ENCODE measurements at places on chromosomes 6 and 20.

GRCh38 chr20:52438326-52438963 is 246.9 kb upstream of the ZFP64 start:
- DNase-seq, result no peak

DNA sequence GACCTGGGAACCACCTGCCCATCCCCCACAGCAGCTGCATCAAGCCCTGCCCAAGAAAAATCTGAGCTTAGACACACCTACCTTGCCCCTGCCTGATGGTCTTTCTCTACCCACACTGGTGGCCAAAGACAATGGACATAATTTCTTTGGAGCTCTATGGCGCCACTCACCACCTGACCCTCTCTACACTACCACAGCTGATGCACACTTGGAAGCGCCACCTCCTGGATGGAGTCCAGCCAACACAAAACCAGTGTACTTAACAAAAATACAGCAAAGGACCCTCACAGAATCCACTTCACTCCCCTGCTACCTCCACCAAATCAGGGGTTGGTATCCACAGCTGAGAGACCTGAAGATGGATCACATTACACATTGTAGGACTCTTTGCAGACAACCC is 39.7 kb upstream of the CLVS2 start:
- no peak for DNase-seq

DNA sequence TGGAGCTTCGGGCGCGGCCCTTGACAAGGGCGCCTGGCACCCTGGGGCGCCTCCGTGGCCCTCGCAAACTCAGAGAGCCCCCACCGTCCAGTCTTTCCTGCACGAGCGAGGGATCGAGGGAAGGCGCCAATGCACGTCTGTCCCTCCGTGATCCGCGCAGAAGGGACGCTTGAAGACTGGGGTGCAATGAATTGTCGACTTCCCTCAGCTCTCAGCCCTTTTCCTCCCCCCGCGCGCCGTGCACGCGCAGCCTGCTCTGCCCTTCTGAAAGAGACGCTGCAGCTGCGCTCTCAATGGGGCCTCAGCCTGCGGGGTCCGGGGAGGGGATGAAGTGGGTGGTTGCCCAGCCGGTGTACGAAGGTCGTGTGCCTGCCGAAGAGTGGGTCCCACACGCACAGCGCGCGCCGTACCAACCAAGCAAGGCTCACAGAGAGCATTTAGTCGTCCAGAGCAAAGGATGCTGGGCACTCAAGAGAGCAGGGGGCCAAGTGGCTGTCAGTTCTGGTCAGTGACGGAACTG is 5.5 kb upstream of the SOX4 start:
- DNase-seq, result peak; percentile 67

DNA sequence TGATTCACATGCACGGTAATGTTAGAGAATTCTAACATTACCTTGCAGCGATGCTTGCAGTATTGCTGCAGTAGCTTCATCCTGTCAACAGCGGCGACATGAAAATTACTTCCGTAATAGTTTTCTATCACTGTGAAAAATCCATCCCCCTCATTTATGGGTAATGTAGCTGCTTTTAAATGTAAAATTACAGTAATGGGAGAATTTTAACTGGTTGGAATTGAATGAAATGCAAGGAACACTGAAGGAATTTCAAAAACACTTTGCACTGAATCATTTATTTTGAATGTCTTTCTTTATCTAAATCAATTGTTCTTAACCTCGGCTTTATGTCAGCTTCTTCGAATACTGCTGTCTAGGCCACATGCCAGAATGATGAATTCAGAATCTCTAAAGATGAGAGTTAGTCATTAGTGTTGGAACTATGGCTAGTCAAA is 102.4 kb upstream of the HIVEP1 start:
- DNase-seq, result no peak

DNA sequence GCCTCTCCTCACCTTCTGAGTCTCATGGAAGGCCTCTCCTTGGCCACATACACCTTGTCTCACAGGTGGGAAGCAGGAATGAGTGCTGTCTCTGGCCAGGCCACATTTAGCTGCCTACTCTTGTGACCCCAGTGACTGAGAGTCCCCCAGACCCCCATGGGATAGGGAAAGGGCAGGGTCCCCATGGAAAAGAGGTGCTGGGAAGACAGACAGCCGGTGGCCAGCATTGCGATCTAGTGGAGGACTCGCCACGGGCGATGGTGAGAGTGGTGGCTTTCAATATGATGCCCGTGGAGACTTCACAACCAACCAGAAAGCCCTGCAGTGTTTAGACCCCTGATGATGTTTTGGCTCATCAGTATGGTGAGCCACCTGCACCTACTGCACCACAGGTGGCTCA is 19.8 kb downstream of the MANBAL start:
- no peak for DNase-seq

GRCh38 chr6:151196555-151196954 is 43.2 kb upstream of the AKAP12 start:
- peak; percentile 39 for DNase-seq

- peak; percentile 61 for DNase-seq
These were observed 648 bp upstream of the RBBP8NL start for GRCh38 chr20:62428002-62428372.

DNA sequence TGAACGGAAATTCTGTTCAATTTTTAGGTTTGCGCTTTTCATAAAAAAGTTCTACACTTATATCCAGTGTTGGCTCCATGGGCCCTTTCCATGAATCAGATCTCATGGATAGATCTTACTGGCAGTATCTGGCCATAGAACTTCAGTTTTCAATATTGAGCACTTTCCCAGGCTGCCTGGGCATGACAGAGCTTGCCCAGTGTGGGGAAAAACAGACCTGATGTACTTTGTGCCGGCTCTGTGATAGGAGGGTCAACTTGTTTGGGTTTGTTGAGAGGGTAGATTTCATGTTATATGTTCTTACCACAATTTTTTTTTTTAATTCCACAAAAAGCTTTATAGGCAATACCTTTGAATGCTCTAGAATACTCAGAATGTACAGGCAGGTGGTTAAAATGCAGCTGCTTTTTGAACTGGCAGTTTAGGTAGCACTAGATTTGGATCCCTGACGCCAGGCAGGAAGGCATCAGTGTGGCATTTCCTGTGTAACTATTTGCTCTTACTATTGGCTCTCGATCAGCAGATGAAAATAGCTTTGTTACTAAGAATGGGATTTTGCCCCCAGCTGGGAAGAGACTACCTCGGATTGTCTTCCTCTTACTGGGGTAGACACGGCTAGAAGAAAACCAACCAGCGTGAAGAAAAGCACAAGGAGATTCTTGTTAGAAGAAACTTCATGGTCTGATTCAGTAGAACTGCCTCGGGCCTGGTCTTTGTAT is 404.9 kb upstream of the SOX4 start:
- no peak for DNase-seq

- no peak for DNase-seq
These were observed 622.3 kb upstream of the ARID1B start for GRCh38 chr6:156154896-156155295.

DNA sequence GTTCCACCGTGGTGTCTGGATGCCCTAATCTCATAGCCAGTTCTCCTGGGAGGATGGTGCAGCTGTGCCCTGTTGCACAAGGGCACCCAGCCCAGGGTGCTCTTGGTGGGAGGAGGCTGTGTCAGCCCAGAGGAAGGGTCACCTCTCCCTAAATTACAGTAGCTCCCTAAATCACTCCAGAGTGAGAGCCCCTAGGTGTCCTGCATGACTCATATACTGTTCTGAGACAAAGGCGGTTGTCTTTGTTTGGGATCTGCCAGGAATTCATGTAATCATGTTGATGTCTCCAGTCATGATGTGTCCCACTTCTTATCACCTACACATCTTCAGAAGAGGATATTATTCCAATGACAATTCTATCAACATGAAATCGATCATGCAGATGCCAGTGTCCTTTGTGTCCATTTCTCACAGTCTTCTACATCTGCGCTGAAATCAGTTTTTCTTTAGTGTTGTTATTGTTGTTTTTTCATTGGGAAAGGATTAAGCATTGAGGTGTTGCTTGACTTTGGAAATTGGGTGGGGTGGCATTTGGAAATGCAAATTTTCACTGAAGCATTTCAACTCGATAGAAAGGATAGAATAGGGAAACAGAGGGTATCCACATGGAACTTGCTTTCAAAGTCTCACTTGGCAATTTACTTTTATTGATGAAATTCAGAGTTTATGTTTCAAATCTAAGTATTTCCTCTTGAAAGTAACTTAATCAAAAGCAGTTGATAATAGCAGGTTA is 19.5 kb downstream of the PERP start:
- no peak for DNase-seq

- no peak for DNase-seq
These were observed 292.1 kb downstream of the SOX4 start for GRCh38 chr6:21885532-21886114.

DNA sequence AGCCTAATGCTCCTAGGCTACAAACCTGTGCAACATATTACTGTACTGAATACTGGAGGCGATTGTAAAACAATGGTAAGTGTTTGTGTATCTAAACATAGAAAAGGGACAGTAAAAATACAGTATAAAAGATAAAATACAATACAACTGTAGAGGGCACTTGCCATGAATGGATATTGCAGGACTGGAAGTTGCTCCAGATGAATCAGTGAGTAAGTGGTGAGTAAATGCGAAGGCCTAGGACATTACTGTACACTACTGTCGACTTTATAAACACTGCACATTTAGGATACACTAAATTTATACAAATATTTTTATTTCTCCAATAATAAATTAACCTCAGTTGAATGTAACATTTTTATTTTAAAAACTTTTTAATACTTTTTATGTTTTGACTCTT is 485.0 kb downstream of the MMUT start:
- DNase-seq, result no peak

DNA sequence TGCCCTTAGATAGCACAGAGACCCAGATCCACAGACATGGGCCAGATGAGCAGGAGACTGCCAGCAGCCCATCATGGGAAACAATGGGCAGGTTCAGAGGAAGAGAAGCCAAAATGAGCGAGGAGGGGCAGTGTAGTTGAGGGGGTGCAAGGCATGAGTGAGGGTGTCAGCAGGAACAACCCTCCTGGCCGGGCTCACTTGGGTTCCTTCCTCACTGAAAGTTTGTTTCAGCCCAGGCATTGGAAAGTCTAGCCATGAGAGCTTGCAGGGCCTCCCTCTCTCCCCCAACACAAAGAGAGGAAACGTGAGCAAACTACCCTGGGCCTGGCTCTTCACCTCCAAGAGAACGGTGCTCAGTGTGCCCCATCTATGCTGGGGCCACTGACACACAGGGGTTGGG is 48.0 kb downstream of the CDH26 start:
- no peak for DNase-seq

GRCh38 chr20:9918348-9918747 is 79.5 kb upstream of the PAK5 start:
- DNase-seq, result no peak

DNA sequence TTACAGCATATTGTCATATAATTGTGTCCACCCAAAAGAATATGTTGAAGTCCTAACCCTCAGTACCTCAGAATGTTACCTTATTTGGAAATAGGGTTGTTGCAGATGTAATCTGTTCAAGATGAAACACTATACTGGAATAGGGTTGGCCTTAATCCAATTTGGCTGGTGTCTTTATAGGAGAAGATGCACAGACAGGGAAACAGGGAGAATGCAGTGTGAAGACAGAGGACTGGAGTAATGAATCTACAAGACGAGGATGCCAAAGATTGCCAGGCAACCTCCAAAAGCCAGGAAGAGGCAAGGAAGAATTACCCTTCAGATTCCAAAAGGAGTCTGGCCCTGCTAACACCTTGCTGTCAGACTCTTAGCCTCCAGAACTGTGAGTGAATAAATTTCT is 482.9 kb downstream of the PTPRT start:
- DNase-seq, result no peak

DNA sequence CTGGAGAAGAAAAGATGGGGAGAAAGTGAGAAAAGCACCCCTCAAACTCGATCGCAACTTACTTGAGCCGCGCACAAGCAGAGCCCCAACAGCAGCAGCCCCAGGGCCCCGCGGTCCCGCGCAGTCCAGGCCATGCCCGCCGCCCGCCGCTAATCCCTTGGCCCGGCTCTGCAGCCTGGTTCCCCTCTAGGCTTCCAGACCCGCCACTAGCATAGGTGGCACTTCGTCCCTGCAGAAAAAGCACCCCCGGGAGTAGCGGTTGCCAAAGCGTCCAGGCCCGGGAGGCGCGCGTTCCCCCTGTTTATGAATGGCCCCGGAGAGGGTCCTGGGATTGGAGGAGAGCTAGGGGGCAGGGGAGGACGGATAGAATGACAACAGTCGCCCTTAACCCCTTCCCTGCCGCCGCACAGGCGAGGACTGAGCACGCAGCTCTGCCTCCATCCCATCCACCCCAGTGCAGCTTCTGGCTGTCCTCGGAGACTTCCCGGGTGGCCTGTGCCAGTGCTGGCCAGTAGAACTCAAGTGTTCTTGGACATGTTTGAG is 19.9 kb downstream of the COL9A1 start:
- DNase-seq, result no peak

GRCh38 chr20:4681991-4682401 is 39.7 kb upstream of the PRND start:
- DNase-seq, result no peak

DNA sequence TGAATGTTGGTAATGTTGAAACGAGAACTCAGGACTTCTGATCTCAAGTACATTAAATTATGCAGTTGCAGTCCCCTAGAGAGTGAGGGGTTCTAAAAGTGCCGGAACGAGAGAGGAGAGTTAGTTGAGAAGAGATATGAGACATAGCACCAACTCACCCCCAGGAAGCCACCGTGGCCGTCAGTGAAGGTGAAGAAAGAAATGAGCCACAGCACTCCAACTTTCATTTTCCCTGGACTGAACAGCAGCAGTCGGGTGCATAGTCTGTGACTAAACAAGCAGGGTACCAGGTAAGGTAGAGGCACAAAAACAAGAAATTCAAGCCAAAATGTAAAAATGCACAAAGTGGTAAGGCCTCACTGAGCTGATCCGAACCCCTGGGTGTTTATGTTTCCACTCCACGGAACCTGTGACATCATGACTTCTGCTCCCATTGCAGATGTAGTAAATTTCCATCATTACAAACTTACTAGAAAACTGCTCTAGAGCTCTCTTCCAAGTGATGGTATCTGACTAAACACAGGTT is 13.2 kb downstream of the ADGRF1 start:
- no peak for DNase-seq

DNA sequence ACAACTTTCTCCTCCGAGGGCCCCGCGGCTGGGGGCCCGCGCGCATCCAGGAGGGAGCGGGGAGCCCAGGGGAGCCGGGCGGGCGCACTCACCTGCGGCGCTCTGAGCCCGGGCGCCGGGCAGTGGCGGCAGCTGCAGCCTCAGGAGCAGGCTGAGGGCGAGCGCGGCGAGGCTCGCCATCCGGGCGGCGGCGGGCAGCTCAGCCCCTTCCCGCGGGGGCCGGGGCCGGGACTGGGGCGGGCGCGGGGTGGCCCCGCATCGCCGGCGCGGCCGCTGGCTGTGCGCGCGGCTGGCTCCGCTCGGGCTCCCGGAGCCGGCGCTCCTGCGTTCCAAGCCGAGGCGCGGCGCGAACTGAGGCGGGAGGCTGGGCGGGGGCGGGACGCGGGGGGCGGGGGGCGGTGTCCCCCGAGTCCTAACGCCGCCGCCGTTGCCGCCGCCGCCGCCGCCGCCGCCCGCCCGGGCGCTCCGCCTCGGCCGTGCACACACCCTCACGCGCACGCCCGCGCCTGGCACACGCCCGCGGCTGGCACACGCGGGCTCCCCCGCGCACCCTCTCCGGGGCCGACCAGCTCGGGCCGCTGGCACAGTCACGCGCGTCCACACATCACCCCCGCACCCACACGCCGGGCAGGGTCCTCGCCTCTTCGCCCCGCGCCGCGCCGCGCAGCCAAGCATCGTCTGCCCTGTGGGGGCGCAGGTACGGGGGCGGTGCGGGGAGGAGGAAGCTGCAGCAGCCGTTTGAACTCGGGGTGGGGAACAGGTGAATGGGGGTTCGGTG is at the start of gene PTPRT:
Gene PTPRT (minus strand): TSS at position 353 of the 778 bp plus-strand sequence. CDS start 173 bp downstream, at position 180.
- DNase-seq, result no peak
